ENCODE measurements at places on chromosomes 11 and 22.

DNA sequence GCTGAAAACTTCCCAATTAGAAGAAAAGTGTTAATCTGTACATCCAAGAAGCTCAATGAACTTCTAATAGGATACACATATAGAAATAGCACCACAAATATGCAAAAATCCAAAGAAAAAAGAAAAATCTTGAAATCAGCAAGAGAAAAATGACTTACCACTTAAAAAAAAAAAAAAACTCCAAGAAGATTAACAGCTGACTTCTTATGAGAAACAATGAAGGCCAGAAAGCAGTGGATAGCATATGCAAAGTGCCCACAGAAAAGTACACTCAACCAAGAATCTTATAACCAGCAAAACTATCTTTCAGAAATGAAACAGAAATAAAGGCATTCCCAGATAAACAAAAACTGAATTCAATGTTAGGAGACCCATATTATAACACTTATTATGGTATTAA lies 29.9 kb upstream of the OR5B12 start:
- DNase-seq: no peak

- no peak for DNase-seq
Observed at GRCh38 chr11:60084631-60085273, 3.7 kb upstream of the MS4A2 start.

DNA sequence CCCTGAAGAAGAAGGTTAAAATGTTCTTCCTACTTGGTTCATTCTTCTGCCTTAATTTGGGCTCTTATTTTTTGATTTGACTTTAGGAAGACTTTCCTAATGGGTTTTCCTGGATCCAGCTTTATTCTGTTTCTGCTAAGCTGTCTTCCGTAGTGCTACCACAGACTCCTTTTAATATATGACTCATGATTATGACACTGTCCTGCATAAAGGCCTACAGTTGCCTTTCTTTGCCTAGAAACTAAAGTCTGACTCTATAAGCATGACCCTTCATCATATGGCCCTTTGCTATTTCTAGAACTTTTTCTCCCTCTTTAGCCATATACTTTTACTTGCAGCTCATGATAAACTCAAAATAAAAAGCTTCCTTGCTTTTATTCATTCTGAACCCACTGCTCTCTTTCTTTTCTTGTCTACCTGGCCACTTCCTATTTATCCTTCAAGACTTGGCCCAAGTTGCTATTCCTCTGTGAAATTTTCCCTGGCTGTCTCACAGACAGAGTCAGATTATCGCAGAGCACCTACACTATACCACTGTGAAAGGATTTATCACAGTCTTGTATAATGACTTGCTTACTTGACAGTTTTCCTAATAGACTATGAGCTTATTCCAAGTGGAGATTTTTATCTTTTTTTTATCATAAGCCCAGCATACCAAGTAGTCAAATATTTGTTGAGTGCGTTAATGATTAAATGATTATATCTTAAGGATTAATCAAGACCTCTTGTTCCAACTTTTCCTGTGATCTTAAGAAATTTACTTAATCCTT lies 24.7 kb downstream of the TBCEL start:
- no peak for DNase-seq

- no peak for DNase-seq
Observed at GRCh38 chr22:42844756-42845155, 12.3 kb downstream of the ARFGAP3 start.

DNA sequence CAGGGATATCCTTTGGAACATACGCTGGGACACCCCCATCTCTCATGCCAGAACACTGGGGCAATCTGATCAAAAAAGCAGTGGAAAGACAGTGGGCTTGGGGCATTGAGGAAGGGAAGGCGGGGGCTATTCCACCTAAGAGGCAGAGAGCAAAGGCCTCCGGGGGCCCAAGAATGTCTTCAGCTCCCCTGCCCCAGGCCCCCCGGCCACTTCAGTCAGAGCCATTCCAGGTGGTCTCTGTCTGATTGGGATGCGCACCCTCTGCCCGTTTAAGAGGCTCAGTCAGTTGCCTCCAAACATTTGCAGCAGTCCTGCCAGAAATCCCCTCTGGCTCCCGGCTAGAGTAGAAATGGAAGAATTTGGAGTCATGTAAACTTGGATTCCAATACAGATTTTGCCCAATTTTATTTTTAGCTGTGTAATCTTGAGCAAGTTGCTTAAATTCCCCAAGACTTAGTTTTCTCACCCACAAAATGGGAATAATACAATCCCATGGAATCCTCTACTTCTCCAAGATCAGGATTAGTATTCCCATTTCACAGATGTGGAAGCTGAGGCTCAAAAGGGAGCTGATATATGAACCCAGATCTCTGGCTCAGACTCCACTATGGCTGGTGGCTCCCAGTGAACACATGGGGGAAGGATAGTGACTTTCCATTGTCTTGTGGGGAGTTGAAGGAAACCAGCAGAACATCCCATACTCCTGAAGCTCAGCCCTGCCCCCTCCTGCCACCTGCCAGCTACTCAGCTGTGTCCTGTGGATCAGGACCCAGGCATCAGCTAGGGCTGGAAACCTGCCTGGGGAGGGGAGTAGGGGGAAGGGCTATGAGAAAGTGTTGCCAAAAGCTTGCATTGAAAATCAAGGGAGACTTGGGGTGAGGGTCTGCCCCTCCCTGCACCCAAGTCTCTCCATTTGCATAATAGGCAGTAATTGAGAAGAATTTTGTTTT lies 6.1 kb upstream of the WNT11 start:
- no peak for DNase-seq

GRCh38 chr11:28209906-28210305 lies 101.7 kb downstream of the METTL15 start:
- DNase-seq: no peak

DNA sequence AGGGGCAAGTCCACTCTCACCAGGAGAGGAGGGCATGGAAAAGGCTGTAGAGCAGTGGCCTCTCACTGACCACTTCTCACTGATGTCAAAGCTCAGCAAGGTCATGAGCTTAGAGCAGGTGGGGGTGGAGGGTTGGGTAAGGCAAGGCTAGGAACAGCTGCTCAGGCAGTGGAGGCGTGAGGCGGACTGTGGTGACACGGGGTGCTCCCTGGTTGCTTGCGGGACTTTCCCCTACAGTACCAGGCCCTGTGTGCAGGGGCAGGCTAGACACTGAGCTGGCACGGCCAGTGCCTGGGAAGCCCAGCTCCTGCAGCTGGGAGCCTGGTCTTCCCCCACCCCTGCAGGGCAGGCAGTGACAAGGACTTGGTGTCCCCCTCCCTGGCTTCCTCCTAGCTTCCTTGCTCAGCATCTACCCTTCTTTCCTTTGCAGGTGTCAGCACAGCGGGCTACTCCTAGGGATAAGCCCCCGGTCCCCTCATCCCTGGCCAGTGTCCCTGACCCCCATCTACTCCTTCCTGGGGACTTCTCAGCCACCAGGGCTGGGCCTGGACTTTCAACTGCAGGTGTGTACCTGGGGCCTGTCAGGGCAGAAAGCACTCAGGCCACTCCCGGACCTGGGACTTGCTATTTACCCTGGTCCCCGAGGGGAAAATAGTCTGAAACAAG lies 45.6 kb downstream of the PISD start:
- DNase-seq: no peak

DNA sequence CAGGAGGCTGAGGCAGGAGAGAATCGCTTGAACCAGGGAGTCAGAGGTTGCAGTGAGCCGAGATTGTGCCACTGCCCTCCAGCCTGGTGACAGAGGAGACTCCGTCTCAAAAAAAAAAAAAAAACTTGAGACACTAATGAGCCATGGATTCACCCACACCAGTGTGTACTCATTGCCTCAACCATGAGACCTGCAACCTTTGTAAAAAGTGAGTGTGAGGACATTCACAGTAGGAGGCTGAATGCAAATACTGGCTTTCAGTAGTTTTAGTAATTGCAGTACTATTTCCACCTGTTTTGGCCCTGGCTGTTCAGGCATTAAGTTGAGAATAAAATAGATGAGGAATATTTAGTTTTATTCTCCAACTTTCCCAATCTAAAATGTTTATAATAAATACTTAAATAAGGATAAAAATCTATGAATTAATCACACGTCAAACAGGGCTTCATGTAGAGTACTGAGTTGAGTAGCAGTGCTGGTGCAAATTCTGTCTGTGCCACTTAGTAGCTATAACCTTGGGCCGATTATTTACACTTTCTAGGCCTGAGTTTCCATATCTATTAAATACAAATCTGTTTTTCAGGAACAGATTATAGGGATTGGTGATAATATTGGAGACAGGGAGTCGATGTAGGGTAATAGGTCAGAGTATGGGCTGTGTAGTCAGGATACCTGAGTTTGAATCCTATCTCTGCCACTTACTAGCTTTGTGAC lies 72.8 kb downstream of the PPP2R1B start:
- DNase-seq: no peak

DNA sequence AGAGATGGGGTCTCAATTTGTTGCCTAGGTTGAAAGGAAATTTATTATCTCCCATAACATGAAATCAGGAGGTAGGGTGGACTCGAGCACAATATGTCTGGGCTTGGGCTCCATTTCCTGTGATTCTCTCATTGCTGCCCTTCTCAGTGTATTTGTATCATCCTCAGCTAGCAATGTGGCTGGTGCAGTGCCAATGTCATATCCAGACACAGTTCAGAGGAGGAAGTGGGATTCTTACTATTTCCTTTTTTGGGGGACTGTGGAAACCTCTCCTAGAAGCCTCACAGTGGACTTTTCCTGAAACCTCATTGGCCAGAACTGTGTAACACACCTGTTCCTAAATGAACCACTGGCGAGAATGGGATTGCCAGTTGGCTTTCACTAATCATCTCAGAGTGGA lies 21.0 kb upstream of the SWAP70 start:
- DNase-seq: no peak

DNA sequence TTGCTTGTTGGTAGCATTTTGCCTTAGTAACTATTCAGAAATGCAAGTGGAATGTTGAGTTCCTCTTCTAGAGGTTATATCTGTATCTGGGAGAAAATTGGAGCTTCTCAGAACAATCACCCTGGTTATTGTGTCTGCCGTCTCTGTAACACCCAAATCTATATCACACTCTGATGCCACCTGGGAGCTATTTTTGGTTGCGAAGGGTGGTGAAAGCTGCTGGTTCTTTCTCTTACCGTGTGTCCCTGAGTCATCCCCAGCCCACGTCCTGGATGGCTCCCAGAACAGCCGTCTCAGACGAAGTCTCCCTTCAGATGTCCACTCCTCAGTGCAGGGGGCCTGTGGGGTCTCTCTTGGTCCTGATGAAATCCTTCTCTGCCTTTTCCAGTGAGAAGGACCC lies 83.5 kb downstream of the C22orf31 start:
- no peak for DNase-seq

- no peak for DNase-seq
Observed at GRCh38 chr11:119134389-119134978, 13.1 kb downstream of the HINFP start.

DNA sequence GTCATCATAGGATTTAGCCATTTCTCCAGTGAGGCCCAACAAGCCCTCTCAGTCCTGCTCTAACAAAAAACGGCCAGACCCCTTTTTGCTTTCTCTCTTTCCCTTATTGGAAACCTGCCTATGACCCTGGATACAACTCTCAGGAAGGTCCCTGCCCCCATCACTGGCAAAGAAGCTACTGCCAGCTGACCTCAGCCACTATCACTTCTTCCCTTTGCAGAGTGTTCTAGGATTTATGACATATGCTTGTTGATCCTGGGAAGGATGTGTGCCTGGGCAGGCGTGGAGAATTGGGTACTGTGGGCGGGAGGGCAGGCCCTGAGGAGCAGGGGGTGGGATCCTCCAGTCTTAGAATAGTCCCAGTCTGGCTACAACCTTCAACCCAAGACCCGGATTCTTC lies 7.5 kb downstream of the PGAP2 start:
- DNase-seq: no peak

GRCh38 chr11:76777876-76778275 lies 5.3 kb upstream of the TSKU start:
- DNase-seq: no peak

- DNase-seq: no peak
Observed at GRCh38 chr11:28963187-28963586, 855.0 kb downstream of the METTL15 start.

All from CD8-positive, alpha-beta memory T cell (primary cell).